ENCODE measurements at places on chromosomes 1 and 21.
A peak's percentile ranks its signal among the peaks of the same experiment; 100 is the strongest.

- peak; percentile 43 for DNase-seq
Measured at GRCh38 chr21:25568246-25568645, 39.0 kb downstream of the MRPL39 start.

DNA sequence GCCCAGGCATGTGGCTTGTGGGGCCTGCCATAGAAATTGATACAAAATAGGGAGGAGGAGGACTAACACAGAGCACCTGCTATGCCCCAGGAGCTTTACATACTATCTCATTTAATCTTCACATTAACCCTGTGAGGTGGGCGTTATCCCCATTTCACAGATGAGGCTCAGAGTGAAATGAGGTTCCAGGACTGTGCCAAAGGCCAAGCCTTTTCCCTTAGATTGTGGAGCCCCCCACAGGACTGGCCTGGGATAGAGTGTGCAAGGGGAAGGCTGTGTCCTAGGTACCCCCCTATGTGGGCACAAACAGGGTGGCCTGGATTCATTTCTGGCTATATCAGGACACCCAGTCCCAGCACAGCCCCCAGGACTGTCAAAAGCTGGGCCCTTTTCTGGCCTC is 2.2 kb upstream of the DDOST start:
- no peak for DNase-seq

GRCh38 chr1:172940174-172940855 is 110.4 kb downstream of the TNFSF18 start:
- no peak for DNase-seq

- DNase-seq = no peak
Measured at GRCh38 chr1:94119306-94119705, 1.6 kb downstream of the ABCA4 start.

- no peak for DNase-seq
Measured at GRCh38 chr1:115476616-115477015, 138.6 kb upstream of the NGF start.

GRCh38 chr1:44076066-44076465 is 42.6 kb upstream of the KLF17 start:
- no peak for DNase-seq

- no peak for DNase-seq
Measured at GRCh38 chr1:202014915-202015661, 4.7 kb downstream of the ELF3 start.

GRCh38 chr21:39209334-39209688 is 26.1 kb upstream of the PSMG1 start:
- DNase-seq = no peak

DNA sequence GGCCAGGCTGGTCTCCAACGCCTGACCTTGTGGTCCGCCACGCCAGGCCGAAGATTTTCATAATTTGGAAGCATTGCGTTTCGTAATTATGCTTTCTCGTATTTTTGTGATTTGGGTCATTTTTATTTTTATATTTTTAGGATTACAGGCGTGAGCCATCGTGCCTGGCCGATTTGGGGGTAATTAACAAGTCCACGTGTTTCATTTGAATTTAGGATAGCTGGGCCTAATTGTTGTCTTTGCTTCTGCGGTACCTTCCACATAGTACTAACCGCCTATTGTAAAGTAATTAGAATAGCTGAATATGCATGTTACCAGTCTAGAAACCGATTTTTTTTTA is 1.0 kb downstream of the RCC1 start:
- no peak for DNase-seq

DNA sequence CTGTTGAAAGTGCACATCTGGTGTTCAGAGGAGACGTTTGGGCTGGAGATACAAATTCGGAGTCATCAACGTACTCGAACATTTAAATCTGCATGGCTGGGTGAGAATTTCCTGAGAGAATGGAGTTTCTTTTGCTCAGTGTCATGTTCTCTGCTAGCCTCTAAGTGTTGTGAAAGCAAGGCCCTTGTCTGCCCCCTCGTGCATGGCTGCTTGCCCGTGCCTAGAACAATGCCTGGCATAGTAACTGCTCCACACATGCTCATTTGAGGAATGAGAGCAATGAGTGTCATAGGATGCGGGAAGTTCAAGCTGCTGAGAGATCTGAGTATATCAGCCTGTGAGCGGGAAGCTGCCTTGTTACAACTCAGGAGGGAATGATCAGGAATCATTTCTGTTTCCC is 171.1 kb upstream of the CSF3R start:
- no peak for DNase-seq

DNA sequence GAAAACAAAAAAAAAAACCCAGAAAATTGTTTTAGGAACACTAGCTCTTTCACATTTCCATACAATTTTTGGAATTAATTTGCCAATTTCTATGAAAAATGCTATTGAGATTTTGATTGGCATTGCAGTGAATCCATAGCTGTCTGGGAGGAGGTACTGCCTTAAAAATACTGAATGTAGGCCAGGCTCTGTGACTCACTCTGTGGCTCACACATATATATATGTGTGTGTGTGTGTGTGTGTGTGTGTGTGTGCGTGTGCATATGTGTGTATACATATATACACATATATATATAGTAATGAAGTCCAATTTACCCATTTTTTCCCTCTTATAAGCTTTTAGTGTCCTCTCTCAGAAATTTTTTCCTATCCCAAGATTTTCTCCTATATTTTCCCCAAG is 214.2 kb upstream of the DMRTA2 start:
- DNase-seq = no peak

DNA sequence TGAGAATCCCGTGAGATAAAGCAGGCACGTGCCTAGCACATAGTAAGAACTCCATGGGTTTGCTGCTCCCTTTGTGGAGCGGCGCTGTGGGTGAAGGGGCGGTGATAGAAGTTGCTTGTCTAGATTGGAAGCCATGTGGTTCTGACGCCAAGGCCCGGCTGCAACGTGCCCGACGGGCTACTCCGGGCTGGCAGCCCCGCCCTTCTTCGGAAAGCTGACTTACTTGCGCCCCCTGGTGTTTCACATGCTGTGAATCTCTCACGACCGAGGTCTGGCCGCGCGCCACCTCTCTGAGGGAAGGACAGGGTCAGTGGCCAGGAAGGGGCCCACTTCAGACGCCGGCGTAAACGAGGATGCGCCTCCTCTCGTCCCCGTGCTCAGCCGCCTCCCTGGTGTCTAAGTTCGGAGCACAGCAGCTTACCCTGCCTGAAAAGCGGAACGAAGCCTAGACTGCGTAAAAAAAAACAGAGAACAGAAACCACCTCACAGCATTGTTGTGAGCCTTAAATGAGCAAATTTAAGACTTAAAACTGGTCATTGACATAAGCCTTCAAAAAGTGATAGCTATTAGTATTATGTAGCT is 42.6 kb upstream of the WNT2B start:
- peak; percentile 87 for DNase-seq

- no peak for DNase-seq
Measured at GRCh38 chr1:54461731-54462596, 55.8 kb upstream of the SSBP3 start.

Data from CD4-positive, alpha-beta T cell treated with Interleukin-21 for 1 hour (primary cell).